ENCODE measurements at places on chromosomes 16 and 17.

- no peak for DNase-seq
Measured at GRCh38 chr17:57555636-57556175, 189.4 kb downstream of the CCDC182 start.

GRCh38 chr17:75261336-75262111 lies at the start of the genes GGA3 and MRPS7:
GGA3 (minus strand) TSS chr17:75261606; CDS start chr17:75261587, 19 bp downstream.
MRPS7 (plus strand) TSS chr17:75261879; CDS start chr17:75261901, 22 bp downstream.
- no peak for DNase-seq

- DNase-seq: no peak
Measured at GRCh38 chr17:49992933-49993422, 2.0 kb downstream of the DLX3 start.

- peak; percentile 15 for DNase-seq
Measured at GRCh38 chr17:74454197-74455024, 12.0 kb upstream of the CD300A start.
